ENCODE measurements at places on chromosomes 5 and 9.

DNA sequence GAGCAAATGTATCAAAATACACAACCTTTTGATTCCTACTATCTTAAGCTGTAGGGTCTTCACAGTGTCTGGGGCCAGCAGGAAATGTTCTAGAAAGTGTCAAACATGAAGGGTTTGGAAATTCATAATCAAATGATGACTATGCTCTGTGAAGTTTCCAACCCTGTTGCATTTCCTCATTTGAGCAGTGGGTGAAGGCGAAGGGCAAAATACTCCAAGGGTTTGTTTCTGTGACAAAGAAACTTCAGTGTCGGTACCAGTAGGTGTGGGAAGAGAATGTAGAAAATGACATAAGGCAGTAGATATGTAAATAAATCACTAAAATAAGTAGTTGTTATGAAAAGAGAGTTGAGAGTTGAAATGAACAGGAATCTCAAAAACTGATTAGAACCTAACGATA, 576 bp downstream of the ALDOB start:
- no peak for DNase-seq

GRCh38 chr9:92432350-92432749, 8.1 kb upstream of the OMD start:
- DNase-seq, result no peak

GRCh38 chr5:103744159-103744558, 181.6 kb upstream of the NUDT12 start:
- no peak for DNase-seq

DNA sequence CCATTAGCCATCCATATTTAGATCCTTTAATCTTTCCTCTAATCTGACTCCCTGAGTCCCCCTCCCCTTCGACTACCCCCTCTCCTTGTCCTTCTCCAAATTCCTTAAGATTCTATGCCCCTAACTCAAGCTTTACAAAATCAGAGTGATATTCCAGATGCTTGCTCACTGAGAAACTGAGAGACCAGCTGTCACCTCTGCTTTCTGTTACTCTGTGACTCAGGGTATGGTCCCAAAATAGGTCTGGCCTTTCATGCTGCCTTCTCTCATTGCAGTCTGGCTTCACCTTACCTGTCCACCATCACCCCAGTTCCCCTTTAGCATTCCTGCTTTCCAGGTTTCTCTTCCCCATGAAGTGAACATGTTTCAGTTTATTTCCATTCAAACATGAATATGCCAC, 383.3 kb upstream of the SLC30A5 start:
- DNase-seq, result no peak

- no peak for DNase-seq
These were observed 64.6 kb downstream of the CAST start for GRCh38 chr5:96726802-96727201.

DNA sequence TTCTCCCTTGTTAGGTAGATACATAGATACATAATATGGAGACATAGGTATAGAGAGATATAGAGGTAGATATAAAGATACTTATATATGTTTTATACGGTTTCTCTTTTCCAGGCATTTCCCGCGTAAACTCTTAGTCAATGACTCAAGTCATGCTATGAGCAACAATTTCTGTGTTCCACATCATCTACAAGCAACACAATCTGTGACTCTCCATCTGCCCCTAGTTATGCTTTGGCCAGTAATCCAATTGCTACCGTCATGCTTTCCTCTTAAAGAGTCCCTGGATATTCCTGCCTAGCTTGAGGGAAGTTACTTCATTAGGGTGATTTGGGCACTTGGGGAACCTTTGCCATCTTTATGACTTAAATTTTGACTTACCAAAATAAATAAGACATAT, 129.0 kb upstream of the ADAMTS16 start:
- no peak for DNase-seq

DNA sequence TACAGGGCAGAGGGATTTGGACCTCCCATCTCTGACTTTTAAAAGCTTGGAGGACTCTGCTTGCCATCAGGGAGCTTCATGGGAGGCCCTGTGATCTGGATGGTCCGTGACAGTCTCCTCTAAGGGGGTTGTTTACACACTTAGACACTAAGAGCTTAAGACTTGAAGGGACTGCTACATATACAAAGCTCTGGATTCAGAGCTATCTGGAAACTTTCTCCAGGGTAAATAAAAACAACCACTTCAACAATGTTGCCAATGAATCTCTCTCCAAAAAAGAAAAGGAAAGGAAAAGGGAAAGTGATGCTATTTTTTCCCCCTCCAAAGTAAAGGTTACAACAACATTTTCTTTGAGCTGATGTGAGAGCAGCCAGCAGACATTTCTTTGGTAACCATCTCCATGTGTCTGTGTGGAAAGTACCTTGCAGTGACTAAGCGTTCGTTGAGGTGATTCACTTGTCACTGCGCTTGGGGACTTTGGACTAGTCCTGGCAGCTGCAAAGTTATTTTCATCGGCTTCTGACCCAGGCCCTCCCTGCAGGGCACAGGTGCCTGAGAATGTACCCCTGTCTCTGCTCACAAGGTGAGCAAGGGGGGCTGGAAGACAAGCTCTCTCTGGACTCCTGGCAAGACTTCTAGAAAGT, 262.1 kb upstream of the KLF4 start:
- DNase-seq, result no peak

GRCh38 chr9:34276772-34277171, 52.3 kb downstream of the KIF24 start:
- DNase-seq, result no peak

- no peak for DNase-seq
These were observed 11.6 kb upstream of the CEL start for GRCh38 chr9:133050142-133050541.

DNA sequence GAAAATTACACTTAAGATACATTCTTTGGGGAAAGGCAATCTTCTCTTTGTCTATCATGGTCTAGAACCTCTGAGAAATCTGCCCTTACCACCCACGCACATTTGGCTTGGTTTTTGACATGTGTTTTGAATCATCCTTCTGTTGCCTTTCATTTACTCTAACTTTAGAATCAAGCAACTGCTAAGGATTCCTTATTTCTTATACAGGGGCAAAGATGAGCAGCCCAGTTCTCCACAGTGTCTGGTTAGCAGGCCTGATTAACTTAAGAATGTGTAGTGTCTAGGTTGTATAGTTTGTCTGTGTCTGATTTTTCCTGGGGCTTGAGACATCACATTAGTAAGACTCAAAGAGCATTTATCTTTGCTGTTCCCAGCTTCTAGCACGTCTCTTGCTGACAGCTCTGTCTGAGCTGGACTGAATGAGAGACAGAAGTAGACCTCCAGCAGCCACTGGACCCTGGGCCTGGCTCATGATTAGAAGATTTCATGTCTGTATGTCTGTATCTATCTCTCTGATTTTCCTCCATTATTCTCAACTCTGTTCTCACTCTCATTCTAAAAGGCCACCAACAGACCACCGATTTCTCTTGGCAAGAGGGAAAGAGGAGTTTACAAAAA, 31.8 kb upstream of the PCA3 start:
- DNase-seq, result no peak

DNA sequence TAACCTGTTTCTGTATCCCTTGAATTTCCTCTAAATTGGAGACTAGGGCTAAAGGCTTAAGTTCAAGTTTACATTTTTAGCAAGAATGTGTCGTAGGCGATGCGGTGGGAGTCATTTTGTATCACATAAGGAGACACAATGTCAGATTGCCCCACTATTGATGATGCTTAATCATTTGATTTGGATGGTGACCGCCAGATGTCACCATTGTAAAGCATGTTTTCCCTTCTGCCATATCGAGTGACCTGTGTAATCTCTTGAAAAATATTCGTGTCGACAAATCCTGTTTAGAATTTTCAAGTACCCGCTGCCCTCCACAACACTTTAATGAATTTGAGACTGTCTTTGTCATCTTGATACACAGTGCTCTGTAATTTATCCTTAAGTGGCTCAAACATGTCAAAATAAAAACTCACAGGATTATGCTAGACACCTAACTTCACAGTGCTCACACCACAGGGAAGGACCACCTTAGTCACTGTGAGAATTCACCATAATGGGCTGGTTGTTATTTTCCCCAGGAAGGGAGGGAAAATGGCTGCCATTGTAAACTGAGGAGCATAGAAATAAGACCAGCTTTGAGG, 34.5 kb upstream of the SLC46A2 start:
- no peak for DNase-seq

GRCh38 chr5:10111571-10111970, 138.1 kb downstream of the ATPSCKMT start:
- no peak for DNase-seq

GRCh38 chr5:54049963-54050362, 260.4 kb downstream of the ARL15 start:
- DNase-seq, result no peak

DNA sequence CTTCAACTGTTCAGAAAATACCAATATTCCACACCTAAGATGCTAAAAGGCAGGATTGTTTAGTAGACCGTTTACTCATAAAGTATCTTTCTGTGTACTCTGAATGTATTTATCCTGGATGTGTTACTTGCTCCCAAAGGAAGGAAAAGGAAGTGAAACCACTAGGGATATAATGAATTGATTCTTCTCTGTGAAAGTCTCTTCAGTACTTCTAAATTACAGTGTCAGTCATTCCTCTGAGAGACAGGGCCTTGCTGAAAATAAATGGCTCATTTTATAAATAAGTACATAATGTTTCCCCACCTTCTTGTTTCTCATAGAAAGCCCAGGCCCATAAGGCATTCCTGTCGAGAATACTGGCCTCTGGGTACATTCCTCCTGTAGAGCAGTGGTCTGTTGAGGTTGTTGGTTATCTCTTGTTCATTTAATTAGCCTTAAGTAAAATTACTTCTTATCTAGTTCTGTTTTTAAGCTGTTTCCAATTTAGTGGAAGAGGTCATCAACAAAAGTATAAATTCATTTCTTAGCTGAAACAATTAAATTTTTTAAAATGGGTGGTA, 1.6 kb downstream of the HAPLN1 start:
- no peak for DNase-seq

DNA sequence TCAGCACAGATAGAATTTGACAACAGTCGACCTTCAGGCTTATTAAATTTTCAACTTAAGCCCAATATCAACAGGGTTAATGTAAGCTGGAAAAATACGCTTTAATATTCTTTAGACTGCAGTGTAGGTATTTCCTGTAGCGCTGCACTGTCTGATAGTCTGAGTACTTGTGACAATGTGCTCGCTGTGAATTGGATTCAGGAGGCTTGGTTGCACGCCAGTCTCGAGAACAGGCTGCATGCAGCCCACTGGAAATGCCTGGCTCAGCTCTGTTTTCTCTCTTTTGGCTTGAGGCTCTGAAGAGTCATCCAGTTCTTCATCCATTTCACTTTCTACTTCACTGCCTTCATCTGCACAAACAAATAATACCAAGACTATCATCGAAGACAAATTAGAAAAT, 300.9 kb downstream of the RFX3 start:
- DNase-seq, result no peak

- DNase-seq, result no peak
These were observed 262.5 kb upstream of the CHD1 start for GRCh38 chr5:99191206-99191745.

GRCh38 chr9:21708260-21708711, 94.2 kb upstream of the MTAP start:
- DNase-seq, result no peak

DNA sequence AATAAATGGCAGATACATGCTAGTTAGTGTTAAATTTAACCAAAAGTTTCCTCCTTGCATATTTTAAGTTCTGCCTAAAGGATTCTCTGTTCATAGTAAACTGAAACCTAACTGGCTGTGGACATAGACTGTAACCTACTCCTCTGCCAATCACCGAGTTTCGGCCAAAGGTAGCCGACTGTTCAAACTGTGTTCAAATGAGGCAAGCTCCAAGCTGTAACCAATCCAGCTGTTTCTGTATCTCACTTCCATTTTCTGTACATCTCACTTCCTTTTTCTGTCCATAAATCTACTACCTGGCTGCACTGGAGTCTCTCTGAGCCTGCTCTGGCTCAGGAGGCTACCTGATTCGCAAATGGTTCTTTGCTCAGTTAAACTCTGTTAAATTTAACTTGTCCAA, 44.1 kb downstream of the KCNV2 start:
- no peak for DNase-seq

DNA sequence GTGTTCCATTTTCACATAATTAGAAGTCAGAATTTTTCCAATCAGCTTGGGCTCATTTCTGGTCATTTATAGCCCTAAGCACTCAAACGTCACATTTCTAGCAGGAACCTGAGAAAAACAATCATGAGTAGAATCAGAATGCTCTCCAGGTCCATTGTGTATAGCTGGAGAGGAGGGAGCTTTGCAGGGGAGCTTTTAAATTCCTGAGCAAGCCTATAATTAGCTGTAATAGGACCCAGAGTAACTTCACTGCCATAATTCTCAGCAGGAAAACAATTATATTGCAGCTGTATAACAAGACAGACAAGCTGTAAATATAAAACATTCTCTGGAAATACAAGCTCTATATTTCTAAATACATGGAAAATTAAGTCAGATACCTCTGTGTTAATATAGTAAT, 637.6 kb upstream of the SGCD start:
- DNase-seq, result no peak

- DNase-seq, result no peak
These were observed 70.8 kb upstream of the CDKN2B start for GRCh38 chr9:22079873-22080341.

GRCh38 chr5:141359790-141360426, at the start of gene PCDHGB2:
Gene PCDHGB2, plus strand, starts transcription at chr5:141359994. Its CDS starts 142 bp downstream, at chr5:141360136.
- DNase-seq, result no peak

DNA sequence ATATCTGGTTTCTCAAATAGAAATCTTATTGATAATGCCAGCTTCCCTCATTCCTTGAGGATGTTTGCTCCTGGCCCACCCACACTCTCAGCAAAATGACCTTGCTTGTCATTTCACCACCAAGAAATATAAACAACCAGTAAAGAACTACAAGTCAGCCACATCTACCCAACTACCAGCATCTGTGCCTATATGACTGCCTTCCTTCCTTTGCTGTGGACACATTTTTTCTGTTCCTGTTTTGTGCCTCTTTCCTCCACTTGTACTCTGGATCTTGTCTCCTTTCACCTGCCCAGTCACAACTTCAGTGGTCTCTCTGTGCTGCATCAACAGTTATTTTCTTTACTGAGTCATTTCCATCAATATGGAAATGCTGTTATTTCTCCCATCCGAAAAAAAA, 20.3 kb downstream of the KIF2A start:
- no peak for DNase-seq

DNA sequence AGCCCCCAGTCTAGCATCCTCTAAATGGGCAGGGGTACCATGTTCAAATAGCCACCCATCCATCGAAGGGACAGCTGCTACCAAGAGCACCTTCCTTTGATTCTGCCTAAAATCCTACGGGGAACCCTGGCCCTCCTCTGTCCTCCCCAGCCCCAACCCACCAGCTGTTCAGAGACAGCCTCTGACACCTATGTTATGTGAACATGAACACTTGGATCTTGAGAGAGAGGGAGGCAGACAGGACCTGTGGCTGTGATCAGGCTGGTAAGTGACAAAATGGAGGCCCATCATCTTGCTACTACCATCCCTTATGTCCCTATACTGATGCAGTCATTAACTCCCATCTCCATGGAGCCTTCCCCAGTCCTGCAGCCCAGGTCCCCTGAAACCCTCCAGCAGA, 8.2 kb downstream of the SLC23A1 start:
- no peak for DNase-seq
